NCI-H1048 (cell line): ENCODE measurements at places on chromosomes 2 and 18.

DNA sequence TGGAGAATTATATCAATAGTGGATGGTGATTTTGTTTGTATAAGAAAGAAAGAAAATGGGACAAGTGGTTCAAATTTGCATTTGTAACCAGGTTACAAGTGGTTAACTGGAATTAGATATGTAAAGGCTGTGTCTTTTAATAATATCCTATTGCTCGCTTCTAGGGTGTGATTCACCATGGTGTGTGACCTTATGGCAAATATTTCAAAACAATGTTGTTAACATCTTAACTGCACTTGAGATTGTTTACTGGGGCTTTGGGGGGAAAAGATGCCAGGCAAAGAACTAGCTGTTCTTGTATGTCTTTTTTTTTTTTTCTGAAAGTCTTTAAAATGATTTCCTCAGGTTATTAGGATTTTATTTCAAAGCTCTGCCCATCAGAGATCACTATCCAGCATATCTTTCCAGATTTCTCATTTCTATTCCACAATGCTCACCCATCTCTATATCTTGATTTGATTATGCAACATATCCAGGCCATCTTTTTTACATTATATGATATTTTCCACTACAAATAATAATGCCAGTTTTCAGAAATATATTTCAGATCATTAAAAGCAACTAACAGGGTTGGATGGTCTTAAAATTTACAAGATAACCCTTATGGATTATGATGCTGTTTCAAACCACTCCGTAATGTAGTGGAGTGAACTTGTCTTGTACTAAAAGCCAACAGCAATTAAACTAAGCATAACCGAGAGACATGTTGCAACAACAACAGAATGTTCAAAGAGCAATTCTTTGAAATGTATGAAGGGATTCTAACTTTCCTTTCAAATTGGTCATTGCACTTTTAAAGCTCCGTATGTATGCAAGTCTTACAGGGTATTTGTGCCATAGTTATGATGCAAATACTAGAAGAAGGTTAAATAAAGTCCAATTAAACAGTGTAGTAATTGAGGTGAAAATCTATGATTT, 341.5 kb upstream of the ETAA1 start:
- DNase-seq, result no peak

DNA sequence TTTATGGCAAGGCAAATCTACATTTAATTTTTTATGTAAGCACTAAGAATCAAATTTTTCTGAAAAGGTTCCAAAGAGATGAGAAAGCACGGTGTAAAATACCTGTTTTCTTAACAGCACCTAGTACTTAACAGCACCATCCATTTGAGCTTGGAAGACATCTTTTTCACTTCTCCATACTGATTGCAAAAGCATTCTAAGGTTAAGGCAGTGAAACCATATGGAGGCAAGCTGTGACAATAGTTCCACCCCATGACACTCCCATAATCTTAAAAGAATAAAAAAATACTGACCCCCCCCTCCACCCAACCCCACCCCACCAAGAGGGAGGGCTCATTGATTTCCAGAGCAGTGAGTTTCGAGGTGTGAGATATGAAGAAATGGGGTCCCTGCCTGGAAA, 60.6 kb downstream of the ZCCHC2 start:
- DNase-seq, result no peak

- no peak for DNase-seq
Measured at GRCh38 chr2:31054842-31055388, 83.3 kb downstream of the GALNT14 start.

DNA sequence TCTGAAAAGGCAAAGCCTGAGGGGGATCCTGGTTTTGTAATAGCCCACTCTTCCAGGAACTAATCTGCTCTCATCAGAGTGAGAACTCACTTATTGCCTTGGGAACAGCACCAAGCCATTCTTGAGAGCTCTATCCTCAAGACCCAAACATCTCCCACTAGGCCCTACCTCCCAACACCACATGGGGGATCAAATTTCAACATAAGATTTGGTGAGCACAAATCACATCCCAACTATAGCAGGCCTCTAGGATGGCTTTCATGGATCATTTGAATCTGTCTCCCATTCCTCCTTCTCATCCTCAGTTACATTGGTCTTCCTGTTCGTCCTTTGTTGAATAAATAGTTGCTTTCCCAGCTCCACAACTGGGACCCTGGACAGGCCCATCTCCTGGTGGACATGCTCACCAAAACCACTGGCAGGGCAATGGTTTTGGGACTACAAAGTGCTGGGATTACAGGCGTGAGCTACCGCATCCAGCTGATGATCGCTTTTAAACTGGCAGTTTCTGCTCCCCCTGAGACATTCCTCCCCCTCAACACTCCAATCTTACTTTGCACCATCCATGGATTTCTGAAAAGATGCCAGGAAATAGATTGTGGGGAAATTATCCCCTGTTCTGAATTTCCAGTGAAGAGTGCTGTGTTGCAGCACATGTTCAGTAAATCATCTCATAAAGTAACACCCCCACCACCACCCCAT, 42.6 kb downstream of the MCFD2 start:
- DNase-seq, result no peak

- DNase-seq, result no peak
Measured at GRCh38 chr2:96091141-96091710, 25.1 kb downstream of the ADRA2B start.

- DNase-seq, result no peak
Measured at GRCh38 chr18:58186258-58186948, 142.4 kb downstream of the NEDD4L start.

- no peak for DNase-seq
Measured at GRCh38 chr2:105100046-105100840, 62.4 kb downstream of the MRPS9 start.
